Central memory CD4-positive, alpha-beta T cell (primary cell): ENCODE measurements at places on chromosomes 5 and 9.

- no peak for DNase-seq
Measured at GRCh38 chr5:15571081-15571480, 71.1 kb downstream of the FBXL7 start.

DNA sequence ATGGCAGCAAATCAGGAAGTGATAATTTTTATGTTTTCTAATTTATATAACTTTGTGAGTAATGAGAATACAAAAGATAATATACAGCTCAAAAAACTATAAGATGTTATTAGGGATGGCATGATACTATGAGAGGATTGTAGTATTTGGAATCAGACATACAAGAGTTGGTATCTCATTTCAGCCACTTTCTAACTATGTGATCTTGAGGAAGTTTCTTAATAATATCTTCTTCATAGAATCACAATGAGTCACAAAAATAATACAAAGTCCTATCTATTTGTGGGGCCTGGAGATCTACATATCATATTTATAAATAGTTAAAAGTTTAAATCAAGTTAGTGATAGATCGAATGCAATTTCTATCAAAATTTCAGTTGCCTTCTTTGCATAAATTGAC lies 23.7 kb upstream of the TMED7 start:
- DNase-seq: no peak

- no peak for DNase-seq
Measured at GRCh38 chr9:86721843-86722705, 225.2 kb downstream of the GAS1 start.

- no peak for DNase-seq
Measured at GRCh38 chr5:38719916-38720315, 125.9 kb upstream of the OSMR start.

DNA sequence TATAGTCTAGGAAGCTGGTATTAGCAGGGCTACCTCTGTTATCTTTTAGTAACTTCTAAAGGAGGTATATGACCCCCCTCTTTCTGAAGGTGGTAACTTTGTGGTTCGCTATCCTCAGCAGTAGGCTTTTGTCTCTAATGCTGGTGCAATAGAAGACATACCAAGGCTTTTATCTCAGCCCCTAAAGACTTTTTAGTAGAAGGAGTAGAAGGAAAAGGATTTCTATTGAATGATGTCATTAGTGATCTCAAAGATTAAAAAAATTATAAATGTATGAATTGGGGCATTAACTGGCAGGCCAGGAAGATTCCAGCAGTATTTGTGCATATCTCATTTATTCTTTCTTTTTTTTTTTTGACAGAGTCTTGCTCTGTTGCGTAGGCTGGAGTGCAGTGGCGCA lies 78.2 kb downstream of the RAI14 start:
- DNase-seq: no peak

DNA sequence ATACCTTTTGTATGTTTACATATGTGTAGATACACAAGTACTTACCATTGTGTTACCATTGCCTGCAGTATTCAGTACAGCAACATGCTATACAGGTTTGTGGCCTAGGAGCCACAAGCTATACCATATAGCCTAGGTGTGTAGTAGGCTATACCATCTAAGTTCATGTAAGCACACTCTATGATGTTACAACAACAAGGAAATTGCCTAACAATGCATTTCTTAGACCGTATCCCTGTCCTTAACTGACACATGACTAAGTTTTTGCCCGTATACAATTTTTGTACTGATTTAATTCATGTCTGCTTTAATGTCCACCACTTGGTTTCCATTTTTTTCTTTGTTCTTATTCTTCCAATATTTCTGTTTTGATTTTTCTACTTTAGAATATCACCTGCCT lies 18.5 kb downstream of the TNPO1 start:
- no peak for DNase-seq

GRCh38 chr9:134403682-134404301 lies 77.5 kb downstream of the RXRA start:
- peak; percentile 43 for DNase-seq

GRCh38 chr5:146758076-146758475 lies 120.5 kb downstream of the PPP2R2B start:
- DNase-seq: no peak

- DNase-seq: no peak
Measured at GRCh38 chr5:144510845-144511579, 340.3 kb downstream of the KCTD16 start.

- peak; percentile 6 for DNase-seq
Measured at GRCh38 chr5:10595672-10596309, 31.9 kb downstream of the ANKRD33B start.

DNA sequence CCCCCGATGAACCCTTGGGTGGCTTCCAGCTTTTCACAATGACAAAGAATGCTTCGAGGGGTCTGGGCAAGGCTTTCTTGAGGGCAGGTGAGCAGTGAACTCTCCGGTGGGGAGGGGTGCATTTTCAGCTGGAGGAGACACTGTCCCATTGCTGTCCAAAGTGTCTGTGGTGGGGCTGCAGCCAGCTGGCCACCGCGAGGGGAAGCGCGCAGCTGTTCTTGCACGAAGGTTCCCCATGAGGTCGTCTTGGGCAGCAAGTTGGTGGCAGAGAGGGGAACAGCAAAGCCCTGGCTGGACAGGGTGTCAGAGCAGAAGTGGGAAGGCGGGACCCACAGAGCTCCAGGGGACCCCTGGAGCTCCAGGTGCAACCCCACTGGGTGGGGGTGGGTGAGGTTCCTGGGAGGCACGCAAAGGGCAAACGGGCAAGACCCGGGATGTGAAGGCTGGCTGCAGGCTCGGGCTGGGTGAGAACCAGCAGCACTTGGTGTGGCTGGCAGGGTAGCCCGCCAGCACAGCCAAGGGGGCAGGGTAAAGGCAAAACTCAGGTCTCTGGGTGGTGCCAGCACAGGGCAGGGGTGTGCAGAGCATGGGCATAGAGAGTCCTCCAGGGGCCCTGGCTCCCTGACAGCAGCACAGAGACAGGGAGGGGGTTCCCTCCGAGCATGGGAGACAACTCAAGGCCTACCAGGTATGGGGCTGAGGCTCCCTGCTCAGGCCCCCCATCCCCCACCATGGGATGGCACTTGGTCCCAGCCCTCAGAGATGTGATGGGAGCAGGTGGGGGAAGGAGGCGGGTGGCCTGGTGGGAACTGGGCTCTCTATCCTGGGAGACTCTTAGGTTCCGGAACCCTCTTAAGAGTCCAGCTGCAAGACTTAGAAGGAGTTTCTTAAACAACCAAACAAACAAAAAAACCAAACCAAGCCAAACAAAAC lies 26.6 kb downstream of the TSPAN17 start:
- no peak for DNase-seq

DNA sequence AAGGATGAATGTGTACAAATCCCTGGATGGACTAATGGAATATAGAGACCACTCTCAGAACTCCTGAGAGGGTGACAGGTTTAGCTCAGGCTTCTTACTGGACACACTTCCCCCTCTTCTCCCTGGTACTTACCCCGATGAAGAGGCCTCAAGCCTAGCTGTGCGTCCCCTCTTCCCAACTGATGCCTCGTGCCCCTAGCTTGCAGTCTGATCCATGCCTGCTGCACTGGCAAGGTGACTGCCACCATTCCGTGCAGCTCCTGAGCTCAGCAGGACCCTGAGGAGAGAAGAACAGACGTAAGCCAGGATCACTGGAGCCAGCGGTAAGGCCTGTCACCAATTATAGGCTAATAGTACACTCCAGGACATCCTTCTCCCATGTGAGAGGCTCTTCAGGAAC lies 5.5 kb upstream of the STOML2 start:
- DNase-seq: no peak

DNA sequence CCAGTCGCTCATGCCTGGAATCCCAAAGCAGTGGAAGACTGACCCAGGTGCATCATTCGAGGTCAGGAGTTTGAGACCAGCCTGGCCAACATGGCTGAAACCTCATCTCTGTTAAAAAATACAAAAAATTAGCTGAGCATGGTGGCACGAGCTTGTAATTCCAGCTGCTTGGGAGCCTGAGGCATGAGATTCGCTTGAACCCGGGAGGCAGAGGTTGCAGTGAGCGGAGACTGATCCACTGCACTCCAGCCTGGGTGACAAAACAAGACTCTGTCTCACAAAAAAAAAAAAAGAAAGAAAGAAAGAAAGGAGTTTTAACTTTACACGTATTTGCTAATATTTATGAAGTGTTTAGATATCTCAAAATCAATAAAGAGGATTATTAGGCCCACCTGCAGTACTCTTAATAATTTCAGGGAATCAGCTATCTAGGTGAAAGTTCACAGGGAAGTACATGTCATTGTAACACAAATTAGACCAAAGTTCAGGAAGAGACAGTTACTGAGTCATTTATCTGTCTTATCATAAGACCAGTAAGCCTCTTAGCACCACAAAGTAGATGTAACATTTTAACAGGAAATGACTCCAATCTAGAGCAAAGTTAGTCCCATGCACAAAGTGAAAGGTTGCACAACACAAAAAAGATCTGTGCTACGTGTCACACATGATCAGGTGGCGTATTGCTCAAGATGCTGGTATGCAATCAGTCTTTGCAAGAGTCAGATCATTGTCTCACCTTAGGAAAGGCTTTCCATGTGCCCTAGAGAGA lies 34.1 kb upstream of the PLIN2 start:
- DNase-seq: peak; percentile 61

- peak; percentile 52 for DNase-seq
Measured at GRCh38 chr5:159003045-159004030, 96.4 kb downstream of the EBF1 start.

DNA sequence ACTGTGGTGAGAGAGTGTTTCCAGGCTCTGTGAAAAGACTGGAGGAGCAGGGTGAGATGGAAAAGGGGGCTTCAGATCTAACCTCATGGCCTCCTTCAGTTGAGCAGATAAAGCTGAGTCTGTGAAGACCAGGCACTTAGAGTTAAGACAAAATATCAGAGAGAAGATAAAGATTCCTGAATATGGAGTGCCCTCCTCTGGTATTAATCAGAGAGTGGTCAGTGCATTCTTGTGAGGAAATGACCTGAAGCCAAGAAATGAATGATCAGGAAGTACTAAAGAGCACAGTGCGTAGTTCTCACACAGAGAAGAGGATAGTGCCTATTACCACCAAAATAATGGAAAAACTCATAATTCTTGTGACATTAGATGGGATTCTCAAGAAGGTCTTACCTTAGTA lies 1417.0 kb upstream of the ACO1 start:
- no peak for DNase-seq

- DNase-seq: no peak
Measured at GRCh38 chr9:108704156-108704852, 151.5 kb downstream of the ACTL7B start.

DNA sequence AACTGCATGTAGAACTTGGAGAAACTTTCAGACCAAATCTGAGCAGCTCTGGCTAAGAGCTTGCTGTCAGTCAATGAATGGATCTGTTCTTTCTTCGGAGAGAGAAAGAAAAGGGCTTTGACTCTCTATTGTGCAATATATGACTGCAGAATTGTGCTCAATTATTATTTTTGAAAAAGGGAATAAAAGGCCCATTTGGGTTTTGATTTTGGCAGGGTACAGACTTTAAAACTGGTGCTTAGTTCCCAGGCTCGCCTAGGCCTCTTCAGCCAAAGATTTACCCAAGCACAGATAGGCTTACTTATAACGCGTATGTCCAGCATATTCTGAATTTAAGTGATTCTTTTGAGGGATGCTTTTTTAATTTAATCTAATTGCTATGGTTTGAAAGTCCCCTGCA lies 59.3 kb downstream of the RETREG1 start:
- no peak for DNase-seq

GRCh38 chr5:129760636-129761325 lies 12.9 kb downstream of the MINAR2 start:
- no peak for DNase-seq

GRCh38 chr5:168853972-168854371 lies 274.8 kb upstream of the PANK3 start:
- DNase-seq: no peak

- no peak for DNase-seq
Measured at GRCh38 chr5:41967401-41967800, 42.3 kb downstream of the FBXO4 start.

DNA sequence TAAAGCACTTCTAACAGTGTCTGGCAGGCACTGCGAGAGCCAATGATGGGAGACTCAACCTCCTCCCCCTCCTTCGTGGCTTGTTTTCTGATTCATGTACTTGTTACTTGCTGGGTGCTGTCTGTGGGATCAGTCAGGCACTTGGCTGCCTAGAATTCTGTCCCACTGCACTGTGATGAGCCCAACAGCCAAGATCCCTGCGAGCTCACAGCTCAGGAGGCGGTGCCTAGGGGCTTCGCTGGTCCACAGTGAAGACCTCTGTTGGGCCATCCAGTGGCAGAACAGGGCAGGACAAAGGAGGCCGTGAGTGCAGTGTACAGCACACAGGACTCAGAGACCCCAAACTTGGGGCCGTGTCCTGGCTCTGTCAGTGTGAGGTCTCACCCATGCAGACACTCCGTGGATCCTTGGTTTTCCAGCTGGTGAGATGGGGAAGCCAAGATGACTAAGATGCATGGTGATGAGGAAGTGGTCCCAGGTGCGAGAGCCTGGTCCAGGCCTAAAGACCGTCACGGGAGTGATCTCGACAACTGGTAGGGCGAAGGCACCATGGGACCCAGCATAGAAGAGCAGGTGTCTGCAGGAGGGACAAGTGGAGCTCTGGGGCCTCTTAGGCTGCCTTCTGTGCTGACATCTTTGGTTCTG lies 19.5 kb downstream of the MYMK start:
- no peak for DNase-seq

- no peak for DNase-seq
Measured at GRCh38 chr9:32864971-32865370, 81.6 kb downstream of the TMEM215 start.

DNA sequence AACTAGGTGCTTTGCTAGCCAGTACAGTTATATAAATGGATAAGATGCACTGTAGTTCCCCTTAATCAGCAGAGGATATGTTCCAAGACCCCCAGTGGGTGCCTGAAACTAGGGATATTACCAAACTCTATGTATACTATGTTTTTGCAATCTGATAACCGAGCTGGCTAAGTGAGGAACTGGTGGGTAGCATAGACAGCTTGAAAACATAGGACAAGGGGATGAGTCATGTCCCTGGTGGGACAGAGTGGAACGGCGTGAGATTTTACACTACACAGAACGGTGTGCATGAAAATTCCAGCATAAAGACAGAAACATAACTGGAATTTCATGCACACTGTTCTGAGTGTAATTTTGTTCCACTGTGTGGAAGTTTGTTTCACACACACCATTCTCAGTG lies 86.9 kb downstream of the BASP1 start:
- no peak for DNase-seq

- no peak for DNase-seq
Measured at GRCh38 chr5:139670369-139671095, 22.4 kb downstream of the CXXC5 start.

DNA sequence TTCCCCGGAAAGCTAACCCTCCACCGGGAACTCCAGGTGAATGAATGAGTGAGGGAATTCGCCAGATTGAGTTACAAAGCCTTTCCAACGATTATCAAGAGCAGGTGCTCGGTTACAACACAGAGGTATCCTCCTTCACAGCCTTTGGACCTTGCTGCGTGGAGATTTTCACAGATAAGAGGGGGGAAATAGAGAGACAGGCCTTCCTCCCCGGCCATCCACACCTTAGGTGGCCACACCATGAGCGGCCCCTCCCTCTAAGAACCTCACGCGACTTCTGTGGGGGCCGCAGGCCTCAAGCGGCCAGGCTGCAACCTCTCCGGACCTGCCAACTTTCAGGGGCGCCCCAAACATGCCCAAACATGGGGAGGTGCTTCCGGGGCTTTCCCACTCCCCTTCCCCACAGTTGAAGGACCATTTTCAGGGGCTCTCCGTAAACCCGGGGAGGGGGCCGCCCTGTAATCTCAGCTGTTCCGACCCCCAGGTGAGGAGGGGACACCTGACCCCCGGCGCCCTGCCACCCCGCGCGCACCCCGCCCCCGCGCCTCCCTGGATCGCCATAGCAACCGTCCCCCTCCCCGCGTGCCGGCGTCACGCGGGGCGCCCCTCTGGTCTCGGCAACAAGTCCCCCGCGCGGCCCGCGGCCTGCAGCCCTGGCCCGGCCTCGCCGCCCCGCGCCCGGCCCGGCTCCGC lies 603 bp downstream of the DENND1A start:
- no peak for DNase-seq
